ENCODE measurements at places on chromosomes 4 and X.

DNA sequence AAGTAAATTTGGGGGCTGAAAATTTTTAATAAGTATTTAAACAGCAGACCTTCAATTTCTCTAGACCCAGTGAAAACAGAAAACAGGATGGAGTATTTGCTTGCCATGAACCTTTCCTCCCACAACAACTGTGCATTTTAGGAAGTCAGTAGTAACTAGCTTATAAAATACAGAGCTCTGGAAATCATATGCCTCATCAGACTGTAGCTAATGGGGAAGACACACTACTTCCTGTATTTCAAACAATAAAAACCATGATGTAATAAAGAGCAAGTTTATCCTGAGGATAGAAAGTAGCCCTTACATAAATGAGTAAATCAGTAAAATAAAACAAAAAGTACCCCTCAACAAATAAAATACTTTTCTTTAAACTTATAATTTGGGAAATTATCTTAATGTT, 280.1 kb upstream of the ZFP42 start:
- H3K36me3 ChIP-seq: no peaks in the 10 kb centered on the region
- H3K27me3 ChIP-seq: no peaks in the 10 kb centered on the region
- H3K4me3 ChIP-seq: no peak overlapping the region
- no peaks in the 10 kb centered on the region for H3K4me1 ChIP-seq

DNA sequence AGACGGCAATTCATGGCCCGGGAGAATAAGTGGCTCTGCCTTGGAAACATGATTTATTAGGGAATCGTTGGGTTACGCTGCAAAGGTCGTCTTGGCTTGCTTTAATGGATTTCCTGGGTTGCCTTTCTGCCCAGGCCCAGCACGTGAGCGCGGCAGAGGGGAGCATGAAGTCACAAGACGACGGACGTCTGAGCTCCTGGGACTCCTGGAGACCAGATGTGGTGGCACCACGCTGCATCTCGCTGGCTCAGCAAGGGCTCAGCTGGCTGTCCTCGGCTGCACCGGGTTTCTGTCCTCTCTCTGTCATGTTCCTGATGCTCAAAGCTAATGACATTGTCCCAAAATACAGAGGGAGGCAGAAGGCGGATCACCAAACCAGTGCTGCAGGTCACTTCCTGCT, 61.2 kb downstream of the C4orf50 start:
- no peaks in the 10 kb centered on the region for H3K36me3 ChIP-seq
- no peak overlapping the region for H3K4me3 ChIP-seq
- H3K4me1 ChIP-seq: no peaks in the 10 kb centered on the region
- no peak for DNase-seq
- no peaks in the 10 kb centered on the region for H3K27me3 ChIP-seq
- H3K27ac ChIP-seq: no peak overlapping the region

DNA sequence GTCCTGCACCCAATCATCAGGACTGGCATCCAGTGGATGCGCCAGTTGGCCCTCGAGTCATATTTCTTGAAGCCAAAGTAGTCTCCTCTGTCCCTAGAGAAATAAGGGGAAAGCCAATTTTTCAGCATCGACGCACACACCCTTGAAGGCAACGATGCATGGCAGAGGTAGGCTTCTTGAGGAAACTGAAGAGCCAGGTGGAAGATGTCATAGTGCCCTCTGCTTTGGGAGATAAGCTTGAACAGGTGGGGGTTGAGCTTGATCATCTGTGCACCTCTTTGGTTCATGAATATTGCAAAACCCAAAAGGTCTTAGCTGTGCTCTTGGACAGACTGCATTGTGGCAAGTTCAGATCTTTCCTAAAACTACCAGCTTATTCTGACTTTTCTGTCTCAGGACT, 34.6 kb upstream of the WDR1 start:
- DNase-seq: no peak
- H3K27me3 ChIP-seq: no peaks in the 10 kb centered on the region
- H3K36me3 ChIP-seq: no peaks in the 10 kb centered on the region
- no peak overlapping the region for H3K4me3 ChIP-seq
- no peak overlapping the region for H3K27ac ChIP-seq

- H3K27me3 ChIP-seq: no peaks in the 10 kb centered on the region
- H3K4me1 ChIP-seq: peaks cover 13% of the 10 kb centered on the region
- H3K4me3 ChIP-seq: peak overlapping the region; percentile 27
- no peaks in the 10 kb centered on the region for H3K36me3 ChIP-seq
- peak overlapping the region; percentile 26 for H3K27ac ChIP-seq
- DNase-seq: no peak
Measured at GRCh38 chr4:148216866-148217814, 225.1 kb downstream of the NR3C2 start.

GRCh38 chr4:151808120-151808529, 47.3 kb upstream of the GATB start:
- no peak overlapping the region for H3K27ac ChIP-seq
- H3K4me3 ChIP-seq: no peak overlapping the region
- H3K36me3 ChIP-seq: no peaks in the 10 kb centered on the region

DNA sequence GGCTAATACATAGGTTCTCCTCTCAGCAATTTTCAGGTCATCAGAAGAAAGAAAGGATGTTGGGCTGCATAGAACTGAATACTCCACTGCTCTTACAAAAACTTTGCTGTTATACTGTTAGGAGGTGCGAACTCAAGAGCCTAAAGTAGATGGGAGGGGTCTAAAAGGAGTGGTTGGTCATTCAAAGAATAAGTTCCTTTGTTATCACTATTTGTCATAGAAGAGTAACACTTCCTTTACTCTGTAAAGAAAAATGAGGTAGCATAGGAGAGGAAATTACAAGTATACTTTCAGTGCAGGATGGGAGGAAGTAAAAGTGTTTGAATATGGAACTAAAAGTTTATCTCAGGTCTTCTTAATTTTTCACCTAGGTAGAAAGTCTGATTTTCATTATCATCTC, 61.5 kb downstream of the CCNI start:
- DNase-seq: no peak
- no peaks in the 10 kb centered on the region for H3K27me3 ChIP-seq
- H3K36me3 ChIP-seq: no peaks in the 10 kb centered on the region
- H3K4me1 ChIP-seq: peaks cover 6% of the 10 kb centered on the region

- no peaks in the 10 kb centered on the region for H3K4me1 ChIP-seq
- no peaks in the 10 kb centered on the region for H3K36me3 ChIP-seq
- no peaks in the 10 kb centered on the region for H3K27me3 ChIP-seq
- no peak for DNase-seq
Measured at GRCh38 chr4:39287223-39287622, 78.9 kb downstream of the RFC1 start.
